ENCODE measurements at places on chromosomes 2 and 18.

- no peak for DNase-seq
These were observed 37.1 kb downstream of the SLC25A52 start for GRCh38 chr18:31723639-31723989.

DNA sequence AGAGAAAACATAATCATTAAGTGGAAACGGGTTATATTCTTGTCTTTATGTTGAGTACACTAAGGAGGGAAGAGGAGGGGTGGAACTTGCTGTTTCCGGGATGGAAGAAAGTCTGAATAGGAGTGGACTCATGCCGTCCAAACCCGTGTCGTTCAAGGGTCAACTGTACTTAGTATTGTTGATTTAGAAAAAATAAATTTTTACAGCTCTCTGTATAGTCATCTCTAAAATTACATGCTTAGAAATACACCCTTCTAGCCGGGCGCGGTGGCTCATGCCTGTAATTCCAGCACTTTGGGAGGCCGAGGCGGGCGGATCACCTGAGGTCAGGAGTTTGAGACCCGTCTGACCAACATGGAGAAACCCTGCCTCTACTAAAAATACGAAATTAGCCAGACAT, 29.4 kb downstream of the RIF1 start:
- no peak for DNase-seq

GRCh38 chr2:55871637-55872036, 51.9 kb downstream of the EFEMP1 start:
- DNase-seq = no peak

DNA sequence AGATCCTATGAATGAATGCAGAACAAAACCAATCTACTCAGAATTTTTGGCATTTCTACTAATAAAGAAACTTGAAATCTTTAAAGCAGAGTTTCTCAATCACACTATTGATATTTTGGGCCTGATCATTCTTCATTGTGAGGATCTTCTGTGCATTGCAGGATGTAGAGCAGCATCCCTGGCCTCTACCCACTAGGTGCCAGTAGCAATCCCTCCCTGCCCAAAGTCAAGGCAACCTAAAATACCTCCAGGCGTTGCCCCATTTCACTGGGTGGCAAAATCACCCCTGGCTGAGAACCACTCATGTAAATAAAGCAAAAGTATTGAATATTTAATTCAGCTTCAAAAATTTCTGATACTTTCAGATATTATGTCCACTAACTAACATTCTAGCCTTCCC, 213.0 kb downstream of the SP3 start:
- no peak for DNase-seq

- no peak for DNase-seq
These were observed 137.8 kb upstream of the GYPC start for GRCh38 chr2:126518196-126518595.

GRCh38 chr18:28116461-28116860, 60.5 kb downstream of the CDH2 start:
- no peak for DNase-seq

DNA sequence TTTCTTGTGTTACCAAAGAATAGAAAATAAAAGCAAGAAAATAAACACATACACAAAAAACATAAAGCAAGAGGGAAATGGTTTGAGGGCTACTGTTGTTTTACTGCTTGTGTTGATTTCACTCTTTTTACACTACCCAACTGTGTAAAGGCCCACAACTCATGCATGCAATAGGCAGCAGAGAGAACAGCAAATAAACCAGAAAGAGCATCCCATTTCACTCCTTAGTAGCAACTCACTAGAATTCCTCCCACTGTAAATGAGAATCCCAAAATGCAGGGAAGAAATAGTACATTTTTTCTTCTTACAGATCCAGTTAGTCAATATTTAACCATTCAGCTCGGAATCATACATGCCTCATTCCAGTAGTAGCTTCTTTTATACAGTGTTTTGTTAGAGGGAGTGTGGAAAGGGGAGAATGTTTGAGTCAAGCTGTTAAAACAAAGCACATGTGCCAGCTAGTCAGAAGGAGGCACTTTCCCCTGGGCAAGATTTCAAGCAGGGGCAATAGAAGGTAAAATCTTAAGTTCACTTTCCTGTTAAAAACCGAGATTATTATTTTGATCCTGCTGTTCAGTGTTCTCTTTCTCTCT, 147.2 kb upstream of the FAM98A start:
- DNase-seq = no peak

- DNase-seq = no peak
These were observed 145.8 kb upstream of the ACAA2 start for GRCh38 chr18:49959176-49959575.

DNA sequence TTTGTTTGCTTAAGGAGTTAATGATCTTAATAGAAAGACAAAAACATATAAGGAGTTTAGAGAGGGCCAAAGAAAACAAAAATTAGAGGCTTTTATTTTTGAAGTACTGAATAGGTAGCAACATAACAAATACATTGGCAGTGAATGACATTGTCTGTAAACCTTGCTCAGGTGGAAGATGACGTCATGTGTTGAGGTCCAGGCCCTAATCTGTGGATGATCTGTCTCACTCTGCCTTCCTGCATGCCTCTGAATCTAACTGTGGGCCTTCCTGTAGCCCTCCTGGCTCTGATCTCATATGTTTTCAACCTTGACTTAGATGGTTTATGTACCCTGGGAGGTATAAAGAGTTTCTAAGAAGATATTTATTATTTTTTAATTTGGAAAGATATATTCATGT, 58.1 kb upstream of the DYNAP start:
- no peak for DNase-seq

DNA sequence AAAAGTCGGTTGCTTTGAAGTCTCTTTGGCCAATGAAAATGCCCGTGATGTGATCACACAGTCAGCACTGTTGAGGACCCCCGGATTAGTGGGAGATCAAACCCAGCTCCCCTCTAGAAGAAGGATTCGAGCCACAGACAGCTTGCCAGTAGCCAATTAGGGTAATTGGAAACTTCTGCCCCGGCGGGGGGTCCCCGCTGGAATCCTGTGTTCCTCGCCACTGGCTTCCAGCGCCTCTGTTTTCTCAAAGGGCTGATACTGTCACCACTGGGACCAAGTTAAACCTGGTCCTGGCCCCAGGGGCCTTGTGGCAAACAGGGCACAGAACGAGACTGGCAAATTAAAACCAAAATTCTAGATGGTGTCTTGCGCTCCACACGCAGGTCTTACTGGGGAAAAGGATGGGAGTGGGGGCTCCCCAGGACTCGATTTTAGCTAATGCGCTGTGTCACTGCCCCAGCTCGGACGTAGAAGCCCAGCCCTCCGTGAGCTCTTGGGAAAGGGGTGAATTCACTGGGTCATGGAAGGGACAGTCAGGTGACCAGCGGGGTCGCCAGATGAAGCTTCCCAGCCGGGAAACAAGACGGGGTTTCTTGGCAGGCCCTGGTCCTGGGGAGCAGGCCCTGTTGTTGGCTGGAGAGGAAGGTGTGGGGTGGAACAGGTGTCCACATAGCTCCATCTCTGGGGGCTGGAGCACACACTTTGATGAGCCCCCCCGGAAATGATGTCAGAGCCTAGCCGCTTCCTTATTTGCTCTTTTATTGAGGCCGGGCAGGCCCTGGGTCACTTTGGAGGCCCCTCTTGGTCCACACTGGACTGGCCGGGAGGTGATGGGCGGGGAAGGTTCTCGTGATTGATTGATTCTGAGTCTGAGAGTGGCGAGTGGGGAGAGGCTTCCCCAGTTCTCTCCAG, 90.2 kb downstream of the SMAD7 start:
- no peak for DNase-seq

GRCh38 chr2:66694087-66694860, 259.3 kb downstream of the MEIS1 start:
- DNase-seq = no peak

DNA sequence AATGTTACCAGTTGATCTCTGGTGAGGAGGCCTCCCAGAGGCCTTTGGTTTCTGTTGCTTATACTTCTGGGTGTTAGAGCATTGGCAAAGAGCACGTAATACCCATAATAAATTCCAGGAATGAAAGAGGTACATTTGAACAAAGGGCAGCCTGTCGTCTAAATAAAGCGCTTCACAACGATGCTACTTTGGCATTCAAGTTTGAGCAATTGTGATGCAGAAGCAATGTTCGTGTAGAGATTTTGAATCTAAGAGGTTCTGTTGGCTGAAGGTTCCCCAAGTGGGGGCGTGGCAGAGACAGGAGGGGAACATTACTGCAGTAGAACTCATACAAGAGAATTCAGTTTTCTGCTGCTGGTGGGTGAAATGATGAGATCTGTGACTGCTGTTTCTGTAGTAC, 27.8 kb downstream of the ZNF532 start:
- no peak for DNase-seq

DNA sequence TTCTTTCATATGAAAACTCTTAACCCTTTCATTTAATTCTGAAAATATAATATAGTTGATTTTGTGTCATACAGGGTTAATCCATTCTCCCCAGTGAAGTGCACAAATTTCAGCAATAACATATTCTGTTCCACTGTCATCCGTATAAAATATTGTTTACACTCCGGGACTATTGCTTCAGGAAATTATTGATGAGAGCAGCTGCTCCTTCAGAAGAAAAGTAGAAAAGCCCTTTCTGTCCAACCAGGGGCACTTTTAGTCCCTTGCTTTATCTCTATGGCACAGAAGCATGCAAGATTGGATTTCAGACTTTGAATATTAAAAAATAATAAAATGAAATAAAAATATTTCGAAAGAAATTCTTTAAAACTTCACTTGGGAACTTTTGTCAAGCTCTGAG, 535.7 kb upstream of the SLC39A10 start:
- DNase-seq = no peak

DNA sequence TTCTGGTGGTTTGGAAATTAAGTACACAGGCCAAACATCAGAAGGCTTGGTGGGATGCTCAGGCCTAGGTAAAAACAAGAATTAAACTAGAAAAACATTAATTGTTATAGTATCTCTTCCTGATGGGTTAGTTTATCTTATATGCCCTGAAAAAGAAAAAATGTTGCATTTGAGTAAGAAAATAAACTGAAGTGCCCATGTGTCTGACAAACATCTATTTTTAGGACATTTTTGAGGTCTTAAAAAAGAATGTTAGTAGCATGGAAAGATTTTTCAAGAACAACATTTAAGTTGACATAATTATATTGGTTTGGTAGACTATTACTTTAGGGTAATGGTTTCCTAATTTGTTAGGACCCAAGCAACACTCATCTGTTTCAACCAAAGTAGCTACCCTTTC, 140.1 kb upstream of the RND3 start:
- no peak for DNase-seq

GRCh38 chr2:69163556-69163955, 150.6 kb downstream of the ANTXR1 start:
- DNase-seq = no peak

GRCh38 chr2:128236491-128237035, 82.1 kb downstream of the HS6ST1 start:
- no peak for DNase-seq

- DNase-seq = no peak
These were observed 232.3 kb upstream of the ITGA4 start for GRCh38 chr2:181224866-181225265.

DNA sequence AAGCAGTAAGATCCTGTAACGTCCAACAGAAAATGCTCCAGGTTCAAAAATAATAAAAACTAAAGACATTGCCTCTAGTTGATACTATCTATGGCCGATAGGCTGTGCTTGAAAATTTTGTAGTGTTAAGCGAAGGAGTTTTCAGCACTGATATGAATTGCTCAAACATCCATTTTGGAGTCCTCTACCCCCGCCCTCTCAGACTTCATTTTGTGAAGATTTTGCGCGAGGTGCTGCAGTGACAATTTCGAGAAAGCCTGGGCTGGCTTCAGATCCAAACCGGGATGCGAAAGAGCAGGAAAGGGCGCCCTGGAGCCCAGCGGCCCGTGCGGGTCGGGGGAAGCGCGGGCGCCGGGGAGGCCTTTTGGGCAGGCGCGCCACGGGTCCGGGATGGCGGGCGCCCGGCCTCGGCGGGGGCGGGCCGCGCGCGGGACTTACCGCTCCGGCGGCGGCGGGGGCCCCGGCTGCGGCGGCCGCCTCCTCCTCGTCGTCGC, 1.8 kb downstream of the SP3 start:
- DNase-seq = peak; percentile 51

- DNase-seq = no peak
These were observed 17.4 kb downstream of the NRP2 start for GRCh38 chr2:205699515-205700289.

DNA sequence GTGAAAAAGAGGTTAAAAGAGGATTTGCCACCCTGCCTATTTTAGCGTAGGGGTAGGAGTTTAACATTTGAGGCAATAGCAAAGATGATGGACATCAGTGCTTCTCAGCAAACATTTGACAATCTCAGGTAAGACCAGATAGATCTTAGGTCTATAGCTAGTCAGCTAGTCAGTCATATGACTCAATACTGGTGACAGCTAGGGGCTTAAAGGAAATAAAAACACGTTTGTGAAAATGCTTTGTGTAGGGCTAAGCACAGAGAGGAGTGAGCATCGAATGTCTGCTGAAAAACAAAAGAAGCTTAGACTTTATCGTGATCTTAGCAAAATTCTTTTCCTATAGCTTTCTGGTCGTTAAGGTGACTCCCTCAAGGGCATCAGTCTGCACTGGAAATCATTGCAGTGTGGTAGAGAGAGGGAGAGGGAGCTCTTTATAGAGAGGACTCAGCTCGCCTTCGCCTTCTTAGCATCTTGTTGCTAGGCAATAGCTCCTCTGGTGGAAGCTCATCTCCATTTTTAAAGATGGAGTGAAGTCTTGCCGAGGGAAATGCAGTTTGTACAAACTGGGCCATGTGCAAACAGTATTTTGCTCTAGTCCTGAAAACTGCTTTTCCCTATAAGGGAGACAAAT, 62.8 kb upstream of the SLC38A11 start:
- DNase-seq = no peak

All from GM13976 (cell line).